ENCODE measurements at places on chromosomes 4 and X.

- no peak for DNase-seq
Measured at GRCh38 chrX:105744291-105744690, 78.0 kb upstream of the NRK start.

DNA sequence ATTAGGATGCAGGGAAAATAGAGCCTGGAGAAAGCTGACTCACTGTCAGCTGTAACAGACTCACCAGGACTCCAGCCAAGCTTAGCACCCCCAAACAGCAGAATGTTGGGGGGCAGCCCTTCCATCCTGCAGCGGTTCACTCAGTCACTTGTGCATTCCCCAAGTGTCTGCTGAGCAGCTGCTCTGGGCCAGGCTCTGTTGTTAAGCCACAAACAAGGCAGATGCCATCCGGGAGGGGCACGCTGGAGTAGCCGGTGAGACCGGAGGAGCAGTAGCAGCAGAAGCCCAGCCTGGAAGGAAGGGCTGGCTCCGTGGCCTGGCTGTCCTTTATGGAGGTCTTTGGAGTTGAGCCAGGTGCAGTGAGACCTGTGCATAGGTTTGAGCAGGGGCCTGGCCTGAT is 22.0 kb downstream of the CCNQ start:
- no peak for DNase-seq

GRCh38 chr4:98687876-98688275 is 29.5 kb upstream of the TSPAN5 start:
- no peak for DNase-seq

DNA sequence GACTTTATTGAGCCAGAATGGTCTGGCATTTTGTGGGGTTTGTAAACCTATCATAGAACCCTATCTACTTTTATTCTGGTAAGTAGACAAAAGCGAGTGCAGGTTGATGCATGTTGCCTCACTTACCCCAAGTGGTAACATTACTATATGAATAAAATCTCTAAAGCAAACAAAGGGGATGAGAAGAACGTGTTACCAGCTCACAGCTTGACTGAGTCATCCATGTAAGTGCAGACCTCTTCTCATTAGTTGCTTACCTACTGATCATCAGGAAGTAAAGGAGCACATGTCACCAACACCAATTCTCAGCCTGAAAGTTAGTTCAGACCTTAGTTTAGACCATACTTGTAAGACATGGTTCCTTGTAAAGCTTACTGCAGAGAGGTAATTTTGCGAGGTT is 1328.3 kb downstream of the C4orf33 start:
- no peak for DNase-seq

GRCh38 chr4:137949746-137950145 is 292.4 kb downstream of the SLC7A11 start:
- no peak for DNase-seq

GRCh38 chrX:17038277-17038676 is 91.8 kb downstream of the REPS2 start:
- no peak for DNase-seq

DNA sequence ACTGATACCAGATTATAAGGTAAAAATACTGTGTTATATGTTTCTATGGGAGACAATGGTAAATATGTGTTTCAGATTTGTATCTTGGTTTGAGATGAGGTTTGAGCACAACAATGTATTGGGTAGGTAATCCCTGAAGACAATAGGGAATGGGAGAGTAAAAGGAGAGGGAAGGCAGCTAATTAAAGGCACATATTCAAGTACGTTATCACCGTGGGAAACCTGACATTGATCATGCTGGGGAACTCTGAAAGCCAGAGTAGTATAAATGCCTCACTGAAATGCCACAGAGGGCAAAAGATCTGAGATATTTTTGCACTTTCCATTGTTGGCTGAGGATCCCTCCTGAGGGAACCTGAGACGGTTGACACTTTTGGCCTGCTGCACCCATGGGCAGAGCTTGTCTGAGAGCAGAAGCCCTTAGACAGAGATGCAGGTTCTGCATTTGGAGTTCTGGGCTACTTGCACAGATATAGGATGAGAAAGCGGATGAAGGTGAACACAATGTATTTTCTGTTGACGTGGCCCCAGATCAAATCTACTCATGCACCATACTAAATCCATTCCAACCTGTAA is 506.7 kb downstream of the PCDH18 start:
- no peak for DNase-seq

DNA sequence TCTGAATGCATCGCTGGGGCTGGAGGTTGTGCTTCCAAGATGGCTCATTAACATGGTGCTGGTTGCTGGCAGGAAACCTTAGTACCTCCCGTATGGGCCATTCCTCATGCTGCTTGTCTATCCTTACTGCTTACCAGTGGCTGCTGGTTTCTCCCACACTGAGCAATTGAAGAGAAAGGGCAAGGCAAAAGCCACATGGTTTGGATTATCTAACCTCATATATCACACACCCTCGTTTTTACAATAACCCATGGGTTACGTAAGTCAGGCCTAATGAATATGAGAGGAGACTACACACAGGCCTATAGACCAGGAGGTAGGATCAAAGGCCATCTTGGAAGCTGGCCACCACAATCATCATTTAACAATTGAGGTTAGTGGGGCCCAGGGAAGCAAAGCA is 141.8 kb upstream of the EDNRA start:
- DNase-seq, result no peak

DNA sequence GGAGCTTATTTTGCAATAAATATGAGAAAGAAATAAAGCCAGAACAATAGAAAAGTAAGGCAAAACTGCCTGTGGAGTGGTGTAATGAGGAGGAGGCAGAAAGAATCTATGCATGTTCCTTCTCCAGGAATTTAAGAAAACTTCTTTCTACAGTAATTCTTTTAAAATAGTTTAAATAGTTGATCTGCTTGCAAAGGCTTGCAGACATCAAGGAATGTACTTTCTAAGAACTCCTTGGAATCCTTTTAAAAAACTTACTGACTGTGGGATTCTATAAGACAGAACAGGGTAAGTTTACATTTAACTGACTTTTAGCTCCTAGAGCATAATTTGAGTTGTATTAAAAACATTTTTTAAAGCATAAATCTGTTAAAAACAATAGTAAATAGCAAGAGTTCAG is 63.2 kb upstream of the ALB start:
- DNase-seq, result no peak

- DNase-seq, result no peak
Measured at GRCh38 chr4:2415881-2416563, 2.4 kb downstream of the ZFYVE28 start.

GRCh38 chr4:1770791-1771231 is 22.3 kb upstream of the FGFR3 start:
- DNase-seq, result no peak

DNA sequence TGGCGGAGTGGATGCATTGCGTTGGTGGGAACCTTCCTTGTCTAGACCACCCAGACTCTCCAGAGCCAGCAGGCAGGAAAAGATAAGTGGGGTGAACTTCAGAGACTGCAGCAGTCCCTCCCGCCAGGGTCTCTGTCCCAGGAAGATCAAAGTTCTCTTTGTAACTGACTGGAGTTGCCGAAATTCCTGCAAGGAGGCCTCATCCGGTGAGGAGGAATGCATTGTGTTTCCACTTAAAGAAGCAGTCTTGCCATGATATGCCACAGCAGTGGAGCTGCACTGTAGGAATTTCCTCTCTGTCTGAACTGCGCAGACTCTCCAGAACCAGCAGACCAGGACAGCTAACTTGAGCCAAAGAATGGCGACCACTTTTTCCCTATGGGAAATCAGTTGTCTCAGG is 1190.4 kb downstream of the TECRL start:
- DNase-seq, result no peak

DNA sequence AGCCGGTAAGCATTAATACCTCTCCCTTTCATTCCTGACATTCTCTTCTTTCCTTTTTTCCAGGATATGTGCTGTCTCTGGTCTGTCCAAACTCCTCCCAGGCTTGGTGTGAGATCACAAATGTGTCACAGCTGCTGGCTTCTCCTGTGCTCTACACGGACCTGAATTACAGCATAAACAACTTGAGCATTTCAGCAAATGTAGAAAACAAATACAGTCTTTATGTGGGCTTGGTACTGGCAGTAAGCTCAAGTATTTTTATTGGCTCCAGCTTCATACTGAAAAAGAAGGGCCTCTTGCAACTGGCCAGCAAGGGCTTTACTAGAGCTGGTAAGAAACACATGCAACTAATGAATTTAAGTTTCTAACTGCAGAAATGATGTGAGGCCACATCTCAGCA is 8.4 kb downstream of the NIPAL1 start:
- no peak for DNase-seq

- DNase-seq, result no peak
Measured at GRCh38 chr4:151192556-151193235, 84.3 kb upstream of the PRSS48 start.
